ENCODE measurements at places on chromosomes 2 and 18.

- DNase-seq, result no peak
These were observed 4.3 kb downstream of the LRP2 start for GRCh38 chr2:169358016-169358415.

DNA sequence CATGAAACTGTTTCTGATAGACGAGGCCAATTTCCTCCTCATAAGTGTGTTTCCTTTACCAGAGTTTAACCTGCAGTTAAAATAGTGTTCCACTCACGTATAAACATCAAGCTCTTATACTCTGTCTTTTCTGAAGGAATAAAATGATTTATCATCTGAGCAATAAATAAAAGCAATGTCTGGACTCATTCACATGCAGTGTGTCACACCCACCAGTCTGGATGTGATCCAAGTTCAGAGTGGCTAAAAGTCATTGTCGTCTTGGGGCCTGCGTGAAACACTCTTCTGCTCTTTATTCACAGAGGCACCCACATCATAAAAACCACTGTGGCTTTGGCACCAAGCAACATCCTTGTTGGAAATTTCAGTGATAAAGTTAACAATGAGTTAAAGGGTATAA, 19.5 kb upstream of the SLC9A4 start:
- no peak for DNase-seq

DNA sequence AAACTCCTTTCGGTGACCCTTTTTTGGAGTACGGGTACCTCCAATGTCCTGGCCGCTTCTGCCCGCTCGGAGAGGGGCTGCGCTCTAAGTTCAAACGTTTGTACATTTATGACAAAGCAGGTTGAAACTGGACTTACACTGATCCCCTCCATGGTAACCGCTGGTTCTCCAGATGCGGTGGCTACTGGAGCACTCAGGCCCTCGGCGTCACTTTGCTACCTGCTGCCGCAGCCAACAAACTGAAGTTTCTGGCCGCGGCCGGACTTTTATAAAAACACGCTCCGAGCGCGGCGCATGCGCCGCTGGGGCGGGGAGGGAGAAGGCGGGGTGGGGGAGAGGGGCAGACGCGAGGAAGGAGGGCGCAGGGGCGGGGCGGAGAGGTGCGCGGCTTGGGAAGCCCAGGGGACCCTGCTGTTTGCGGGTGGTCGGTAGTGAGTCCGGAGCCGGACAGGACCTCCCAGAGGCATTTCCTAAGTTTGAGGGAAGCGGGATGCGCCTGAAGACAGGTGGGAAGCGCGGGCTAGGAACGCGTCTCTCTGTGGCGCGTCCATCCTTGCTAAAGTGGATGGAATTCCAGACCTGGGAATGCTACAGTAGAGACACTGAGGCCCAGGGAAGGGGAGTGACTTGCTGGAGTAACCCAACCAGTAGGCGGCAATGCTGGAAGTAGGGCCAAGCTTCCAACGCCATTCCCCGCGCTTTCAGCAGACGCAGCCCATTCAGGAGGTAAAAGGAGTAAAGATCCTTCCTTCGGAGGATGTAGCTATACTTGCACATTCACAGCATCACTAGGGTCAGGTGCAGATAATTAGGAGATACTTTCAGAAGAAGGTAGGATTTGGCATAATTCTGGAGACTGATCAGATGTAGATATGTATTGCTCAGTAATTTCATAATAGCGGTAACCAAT, at the start of gene CXCR4:
Gene CXCR4, minus strand, starts transcription at position 241 of the 910 bp plus-strand sequence. Its CDS starts 89 bp downstream, at position 152.
- peak; percentile 80 for DNase-seq

DNA sequence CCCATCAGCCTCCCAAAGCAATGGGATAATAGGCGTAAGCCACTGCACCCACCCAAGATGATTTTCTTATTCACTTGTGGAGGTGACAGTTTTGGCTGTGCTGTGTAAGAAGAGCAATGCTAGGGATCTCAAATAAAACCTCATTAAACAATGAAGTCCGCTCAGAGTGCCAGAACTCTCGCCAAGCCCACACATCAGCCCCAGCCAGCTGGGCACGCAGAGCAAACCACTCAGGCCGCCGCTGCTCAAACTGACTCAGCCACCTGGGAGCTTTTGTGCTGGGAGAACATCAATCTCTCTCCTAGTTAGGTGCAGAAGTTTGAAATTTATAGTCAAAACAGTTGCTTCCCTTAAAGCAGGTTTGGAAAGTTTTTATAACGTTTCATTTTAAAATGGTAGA, 47.6 kb downstream of the RNF152 start:
- no peak for DNase-seq

DNA sequence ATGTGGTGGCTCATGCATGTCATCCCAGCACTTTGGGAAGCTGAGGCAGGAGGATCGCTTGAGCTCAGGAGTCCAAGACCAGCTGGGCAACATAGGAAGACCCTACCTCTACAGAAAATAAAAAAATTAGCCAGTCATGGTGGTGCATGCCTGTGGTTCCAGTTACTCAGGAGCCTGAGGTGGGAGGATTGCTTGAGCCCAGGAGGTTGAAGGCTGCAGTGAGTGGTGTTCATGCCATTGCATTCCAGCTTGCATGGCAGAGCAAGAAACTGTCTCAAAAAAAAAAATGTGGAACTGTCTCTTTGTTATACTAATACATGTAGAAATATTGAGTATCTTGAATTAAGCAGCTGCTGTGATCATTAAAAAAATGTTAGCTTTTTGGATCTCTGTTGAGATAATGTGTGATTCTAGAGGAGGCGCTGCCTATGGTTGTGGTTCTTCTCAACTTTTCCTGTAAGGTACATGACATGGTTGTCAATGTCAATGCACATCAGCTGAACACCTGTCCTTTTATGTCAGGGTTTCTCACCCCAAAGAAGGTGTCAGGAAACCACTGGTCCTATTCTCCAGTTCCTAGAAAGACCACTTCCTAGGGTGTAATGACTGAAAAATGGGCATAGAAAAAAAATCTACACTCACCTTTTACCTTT, 34.7 kb upstream of the IL1RL1 start:
- DNase-seq, result no peak

GRCh38 chr2:123434546-123435395, 590.3 kb upstream of the CNTNAP5 start:
- no peak for DNase-seq

- no peak for DNase-seq
These were observed 2.1 kb downstream of the TRIB2 start for GRCh38 chr2:12718711-12719399.

DNA sequence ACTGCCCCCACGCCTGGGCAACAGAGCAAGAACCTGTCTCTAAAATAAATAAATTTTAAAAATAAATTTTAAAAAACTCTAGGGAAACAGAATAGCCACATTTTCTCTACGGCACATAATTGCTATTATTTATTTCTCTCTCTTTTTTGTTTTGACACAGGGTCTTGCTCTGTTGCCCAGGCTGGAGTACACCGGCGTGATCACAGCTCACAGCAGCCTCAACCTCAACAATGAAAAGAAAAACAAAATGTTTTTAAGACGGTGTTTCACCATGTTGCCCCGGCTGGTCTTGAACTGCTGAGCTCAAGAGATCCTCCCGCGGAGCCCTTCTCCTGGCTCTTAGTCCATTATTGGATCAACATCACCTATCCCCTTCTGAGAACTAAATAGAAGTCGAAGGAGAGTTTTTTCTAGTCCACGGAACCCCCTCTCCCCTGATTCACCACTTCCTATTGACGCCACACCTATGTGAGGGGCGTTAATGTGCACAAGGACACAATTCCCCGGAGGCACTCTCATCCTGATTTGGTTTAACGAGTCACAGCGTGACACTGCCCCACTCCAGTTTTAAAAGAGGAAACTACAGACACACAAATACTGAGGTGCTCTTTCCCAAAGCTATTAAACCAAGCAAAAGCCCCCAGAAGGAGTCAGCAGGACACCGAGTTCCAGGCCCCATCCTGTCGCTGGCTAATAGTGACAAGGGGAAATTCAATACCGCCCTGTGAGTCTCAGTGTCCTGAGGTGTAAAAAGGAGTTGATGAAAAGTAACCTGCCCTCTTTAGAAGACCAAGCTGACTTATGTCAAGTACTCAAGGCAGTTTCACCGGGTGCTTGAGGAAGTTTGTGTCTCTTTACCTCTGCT, 1.1 kb downstream of the NPC1 start:
- no peak for DNase-seq

- DNase-seq, result no peak
These were observed 161.4 kb upstream of the TFPI start for GRCh38 chr2:187715590-187715989.

- no peak for DNase-seq
These were observed 67.3 kb upstream of the CABLES1 start for GRCh38 chr18:23068011-23068410.

DNA sequence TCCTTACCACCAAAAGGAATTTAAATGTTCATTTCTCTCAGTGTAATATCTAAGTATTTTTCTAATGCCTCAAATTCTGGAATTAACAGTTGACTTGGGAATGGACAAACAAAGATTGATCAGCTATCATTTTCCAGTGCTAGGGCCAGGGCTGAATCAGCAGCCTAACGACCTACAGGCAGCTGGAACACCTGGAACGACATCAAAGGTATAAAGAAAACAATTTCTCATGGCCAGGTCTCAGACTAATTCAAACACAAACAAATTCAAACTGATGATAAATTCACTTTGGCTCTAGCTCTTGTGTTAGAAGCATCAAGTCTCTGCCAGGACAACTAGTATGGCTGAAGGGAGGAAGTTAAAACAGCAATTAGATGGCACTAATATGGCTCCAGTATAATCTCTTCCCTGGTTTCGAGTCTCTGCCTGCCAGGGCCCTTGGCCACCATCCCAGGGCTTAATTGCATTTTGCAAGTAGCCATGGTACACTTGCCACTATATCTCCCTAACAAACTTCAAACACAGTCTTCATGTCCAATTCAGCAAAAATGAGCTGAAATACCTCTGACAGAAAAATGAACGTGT, 70.2 kb upstream of the FSHR start:
- DNase-seq, result no peak

- no peak for DNase-seq
These were observed 820 bp upstream of the MATN3 start for GRCh38 chr2:20013126-20013849.

DNA sequence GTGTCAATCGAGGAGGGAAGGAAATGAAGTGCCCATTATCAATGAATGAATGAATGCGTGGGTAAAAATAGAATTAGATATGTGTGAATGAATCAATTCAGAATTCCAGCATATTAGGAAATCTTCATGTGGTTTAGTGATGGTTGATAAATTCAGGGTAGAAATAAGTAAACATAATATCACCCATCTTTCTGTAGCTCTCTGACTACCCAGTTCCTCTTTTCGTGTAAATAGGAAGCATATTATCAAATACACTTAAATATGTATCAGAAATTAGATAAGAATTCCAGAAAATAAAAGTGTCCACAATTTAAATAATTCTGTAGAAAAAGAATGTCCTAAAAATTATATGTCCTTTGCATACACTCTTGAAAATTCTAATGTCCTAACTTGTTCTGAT, 552.9 kb upstream of the LRATD1 start:
- DNase-seq, result no peak

DNA sequence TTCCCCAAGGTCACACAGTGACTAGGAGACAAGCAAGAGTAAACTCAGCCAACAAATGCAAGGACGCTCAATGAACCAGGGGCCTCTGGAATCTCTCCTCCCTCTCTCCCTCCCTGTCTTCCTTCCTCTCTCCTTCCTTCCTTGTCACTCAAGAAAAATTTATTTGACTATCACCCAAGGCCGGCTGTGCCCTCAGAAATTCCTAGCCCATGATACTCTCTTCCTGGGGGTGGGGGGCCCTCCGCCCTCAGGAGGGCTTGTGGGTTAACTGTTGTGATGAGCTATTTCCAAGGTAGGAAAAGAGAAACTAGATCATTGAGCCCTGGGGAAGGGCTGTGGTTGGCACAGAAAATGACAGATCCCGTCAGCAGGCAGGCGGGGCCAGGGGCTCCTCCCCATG, 21.7 kb downstream of the INHBB start:
- no peak for DNase-seq

DNA sequence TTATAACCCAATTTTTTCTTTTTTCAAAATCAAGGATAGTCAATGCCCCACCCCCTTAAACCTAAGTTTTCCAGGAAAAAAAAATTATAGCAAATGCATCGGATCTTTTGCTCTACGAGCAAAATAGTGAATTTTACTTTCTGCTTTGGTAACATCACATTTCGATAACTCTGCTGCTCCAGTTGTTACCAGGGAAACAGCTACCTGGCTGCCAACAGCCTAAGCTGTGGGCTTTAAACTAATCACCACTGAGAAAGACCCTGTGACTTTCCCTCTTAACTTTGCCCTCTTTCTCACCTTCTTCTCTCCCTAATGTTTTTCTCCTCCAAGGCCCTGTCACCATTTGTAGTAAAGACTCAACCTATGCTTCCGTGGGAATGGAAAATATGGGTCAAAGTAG, 145.5 kb downstream of the ABCA12 start:
- DNase-seq, result no peak

DNA sequence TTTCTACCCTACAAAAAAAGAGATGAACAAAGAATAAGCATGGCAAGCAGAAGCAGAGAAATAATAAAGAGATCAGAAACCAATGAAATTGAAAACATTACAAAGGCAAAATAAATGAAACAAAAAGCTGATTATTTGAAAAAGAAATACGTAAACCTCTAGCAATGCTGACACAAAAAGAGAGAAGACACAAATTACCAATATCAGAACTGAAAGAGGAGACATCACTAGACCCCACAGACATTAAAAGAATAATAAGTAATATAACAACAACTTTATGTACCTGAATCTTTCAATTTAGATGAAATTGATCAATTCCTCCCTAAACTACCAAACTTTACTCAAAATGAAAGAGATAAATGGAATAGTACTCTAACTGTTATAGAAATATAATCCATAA, 75.9 kb downstream of the TMEM163 start:
- no peak for DNase-seq

DNA sequence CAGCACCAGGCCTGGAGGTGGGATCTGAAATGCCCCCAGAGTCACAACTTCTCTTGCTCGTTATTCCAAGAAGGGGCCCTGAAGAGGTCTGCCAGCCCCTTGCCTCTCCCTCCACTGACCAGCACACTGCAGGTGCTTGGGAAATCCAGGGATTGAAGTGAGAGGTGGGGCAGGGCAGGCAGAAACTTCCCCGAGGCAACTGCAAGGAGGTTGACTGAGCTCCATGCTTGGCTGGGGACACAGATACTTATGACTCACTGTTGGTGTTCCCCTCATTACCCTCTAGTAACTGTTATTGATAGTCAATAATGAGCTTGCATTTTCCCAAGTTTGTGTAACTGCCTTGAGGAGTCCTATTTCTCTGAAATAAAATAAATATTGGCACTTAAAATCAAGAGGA, 47.5 kb downstream of the MARCO start:
- no peak for DNase-seq

DNA sequence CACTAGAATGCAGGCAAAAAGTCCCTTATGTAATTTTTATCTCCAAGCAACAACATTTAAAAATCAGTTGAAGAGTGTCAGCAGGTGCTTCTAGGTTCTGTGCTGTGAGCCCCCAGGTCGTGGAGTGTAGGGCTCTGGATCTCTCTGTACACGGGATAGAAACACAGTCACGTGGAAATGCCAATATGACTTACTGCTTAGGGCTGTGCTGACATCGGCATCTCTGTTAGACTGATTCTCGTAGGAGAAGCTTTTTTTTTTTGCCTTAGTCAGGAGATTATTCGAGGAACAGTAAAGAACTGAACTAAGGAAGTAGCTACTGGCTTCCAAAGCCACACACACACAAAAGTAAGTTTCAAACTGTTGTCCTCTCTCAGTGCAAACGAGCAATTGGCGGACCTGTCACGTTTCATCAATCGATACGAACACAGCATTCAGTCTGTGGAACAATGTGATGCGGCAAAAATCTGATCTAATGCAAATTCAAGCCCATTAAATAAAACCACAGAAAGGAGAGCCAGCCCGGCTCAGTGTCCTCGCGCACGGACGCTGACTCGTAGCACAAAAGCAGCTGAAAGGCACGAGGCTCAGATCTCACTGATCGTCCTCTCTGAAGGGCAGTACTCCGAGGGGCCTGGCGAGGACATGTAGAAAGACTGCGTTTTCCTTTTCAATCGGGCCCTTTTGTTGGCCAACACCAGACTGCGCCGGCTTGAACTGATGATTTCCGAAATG, 41.5 kb downstream of the PRELID3A start:
- DNase-seq, result peak; percentile 62

All from tibial artery (tissue), 4 donors.